LHCN-M2 (cell line): ENCODE measurements at places on chromosomes 13 and 19.

DNA sequence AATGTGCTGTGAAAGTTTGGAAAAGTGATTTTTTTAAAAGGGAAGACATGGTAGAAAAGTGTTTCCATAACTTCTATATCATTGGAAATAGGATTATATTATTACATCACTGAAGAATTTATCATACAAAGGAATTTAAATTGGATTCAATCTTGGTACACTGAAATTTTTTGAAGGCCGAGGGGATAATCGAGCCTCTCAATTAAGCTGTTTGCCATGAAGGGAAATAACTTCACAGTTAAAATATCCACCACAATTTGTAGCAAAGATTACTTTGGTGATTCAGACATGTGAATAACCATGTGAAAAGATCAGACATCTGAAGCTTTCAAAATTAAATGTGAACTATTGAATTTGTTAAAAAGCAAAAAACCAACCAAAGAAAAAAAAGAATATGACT lies 215.3 kb downstream of the KLF5 start:
- peak; percentile 51 for DNase-seq

GRCh38 chr19:35553385-35554000 lies 8.1 kb downstream of the TMEM147 start:
- no peak for DNase-seq

GRCh38 chr19:49142866-49143335 lies 12.3 kb downstream of the HRC start:
- DNase-seq = peak; percentile 84

GRCh38 chr13:24261566-24261965 lies 47.8 kb upstream of the C1QTNF9 start:
- no peak for DNase-seq

DNA sequence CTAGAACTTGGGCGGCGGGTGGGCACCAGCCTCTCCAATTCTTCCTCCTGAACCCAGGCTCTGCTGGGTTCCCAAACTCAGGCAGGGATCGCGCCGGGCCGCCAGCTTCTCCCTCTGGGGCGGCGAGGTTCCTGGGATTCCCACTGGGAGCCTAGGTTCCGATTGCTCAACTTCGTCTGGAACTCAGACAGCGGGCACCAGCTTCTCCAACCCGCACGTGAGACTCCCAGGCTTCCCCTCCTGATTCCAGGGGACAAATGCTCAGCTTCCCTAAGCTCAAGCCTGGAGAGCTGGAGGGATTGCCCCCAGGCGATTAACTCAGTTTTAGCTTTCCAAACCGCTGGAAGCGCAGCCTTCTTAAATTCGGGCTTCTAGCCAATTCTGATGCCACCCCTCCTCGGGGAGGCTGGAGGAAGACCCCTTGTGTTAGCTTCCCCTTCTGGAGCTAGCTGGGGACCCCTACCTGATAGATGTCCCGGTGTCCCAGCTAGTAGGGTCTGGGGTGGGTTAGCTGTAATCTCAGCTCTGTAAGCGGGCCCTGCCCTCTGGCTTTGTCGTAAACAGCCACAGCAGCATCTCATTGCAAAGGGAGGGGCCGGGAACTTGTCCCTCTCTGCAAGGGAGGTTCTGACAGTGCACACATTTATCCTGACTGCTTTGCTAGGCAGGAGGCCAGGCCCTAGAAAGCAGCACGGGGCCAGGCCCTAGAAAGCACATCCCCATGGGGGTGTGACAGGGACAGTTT lies 671 bp downstream of the MCOLN1 start:
- DNase-seq = no peak

GRCh38 chr19:44303976-44304568 lies 753 bp downstream of the ZNF235 start:
- peak; percentile 42 for DNase-seq

DNA sequence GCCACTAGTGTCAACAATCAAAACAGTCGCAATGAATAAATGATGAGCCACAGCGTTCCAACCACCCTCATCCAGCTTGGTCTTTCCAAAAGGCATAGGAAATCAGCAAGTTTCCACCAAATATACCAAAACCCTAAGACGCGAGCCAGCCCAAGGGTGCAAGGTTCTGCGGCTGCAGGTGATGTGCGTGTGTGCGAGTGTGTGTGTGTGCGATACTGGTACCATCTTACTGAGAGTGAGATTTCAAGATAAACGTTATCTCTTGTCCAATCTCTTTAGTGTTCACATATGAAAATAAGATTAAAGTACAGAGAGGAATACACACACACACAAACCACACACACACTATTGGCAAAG lies 895 bp upstream of the TRPC4 start:
- no peak for DNase-seq

- no peak for DNase-seq
Observed at GRCh38 chr13:34750078-34750931, 191.8 kb upstream of the NBEA start.

GRCh38 chr13:65540175-65540574 lies 1690.0 kb downstream of the PCDH9 start:
- DNase-seq = peak; percentile 26

GRCh38 chr13:34303346-34303745 lies 485.4 kb downstream of the RFC3 start:
- no peak for DNase-seq
